CD4-positive, alpha-beta T cell treated with Interleukin-21 for 1 hour (primary cell): ENCODE measurements at places on chromosomes 2 and 18.
A peak's percentile ranks its signal among the peaks of the same experiment; 100 is the strongest.

DNA sequence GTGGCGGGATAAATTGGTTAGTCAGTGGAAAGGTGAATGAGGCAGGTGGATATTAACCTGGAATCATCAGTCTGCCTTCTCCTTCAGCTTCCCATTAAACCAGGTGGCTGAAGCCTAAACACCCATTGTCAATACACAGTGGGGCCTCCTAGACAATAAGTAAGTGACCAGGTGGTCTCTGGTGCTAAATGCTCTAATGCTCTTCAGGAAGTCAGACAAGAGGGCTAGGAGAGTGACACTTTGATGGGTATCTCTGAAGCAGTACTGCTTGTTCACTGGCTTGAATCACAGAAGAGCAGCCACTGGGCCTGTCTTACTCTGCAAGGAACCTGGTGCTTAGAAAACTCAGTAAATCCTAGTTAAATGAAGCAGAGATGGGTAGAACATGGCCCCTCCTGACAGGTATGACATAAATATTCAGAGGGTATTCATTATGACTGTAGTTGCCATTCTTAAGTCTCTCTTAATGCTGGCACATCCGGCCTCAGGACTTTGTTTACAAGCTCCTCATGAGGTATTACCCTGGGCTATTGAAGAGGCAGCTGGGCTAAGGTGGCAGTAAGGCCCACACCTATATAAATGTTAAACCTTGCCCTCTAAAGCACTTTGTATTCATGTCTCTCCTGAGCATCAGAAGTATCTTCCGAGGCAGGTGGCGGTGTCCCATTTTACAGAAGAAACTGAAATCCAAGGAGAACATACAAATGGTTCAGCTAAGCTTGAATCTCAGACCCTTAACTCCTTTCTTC lies 104.9 kb downstream of the NCK2 start:
- DNase-seq, result no peak

- DNase-seq, result no peak
These were observed 216.0 kb downstream of the RAD51AP2 start for GRCh38 chr2:17302281-17302680.

DNA sequence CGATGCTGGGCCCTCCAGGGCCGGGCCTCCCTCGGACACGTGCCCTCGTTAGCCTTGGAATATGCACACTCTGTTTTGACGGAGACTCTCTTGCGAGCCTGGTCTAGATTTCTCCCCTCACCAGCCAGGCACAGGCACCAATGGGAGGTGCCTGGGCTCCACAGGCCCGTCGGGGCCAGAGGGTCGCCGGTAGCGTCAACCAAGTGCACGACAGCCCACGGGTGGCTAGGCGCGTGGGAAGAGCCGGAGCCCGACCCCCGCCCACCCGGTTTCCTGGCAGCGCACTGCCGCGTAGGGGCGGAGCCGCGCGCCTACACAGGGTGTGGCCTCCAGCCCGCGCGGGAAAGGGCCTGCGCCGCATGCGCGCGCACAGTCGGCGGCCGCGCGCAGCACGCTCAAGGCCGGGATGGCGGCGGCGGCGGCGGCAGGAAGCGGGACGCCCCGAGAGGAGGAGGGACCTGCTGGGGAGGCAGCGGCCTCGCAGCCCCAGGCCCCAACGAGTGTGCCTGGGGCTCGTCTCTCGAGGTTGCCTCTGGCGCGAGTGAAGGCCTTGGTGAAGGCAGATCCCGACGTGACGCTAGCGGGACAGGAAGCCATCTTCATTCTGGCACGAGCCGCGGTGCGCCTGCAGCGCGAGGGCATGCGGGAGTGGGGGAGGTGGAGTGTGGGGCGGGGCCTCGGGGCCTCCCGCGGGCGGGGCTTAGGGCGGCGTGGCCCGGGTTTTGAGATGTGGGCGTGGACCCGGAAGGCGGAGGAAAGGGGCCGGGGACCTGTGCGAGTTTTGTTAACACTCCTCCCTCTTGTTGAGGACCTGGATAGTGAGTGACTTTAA lies at the start of gene POLE4:
Gene POLE4 (plus strand): TSS at position 370 of the 832 bp plus-strand sequence. CDS start 37 bp downstream, at position 407.
- peak; percentile 94 for DNase-seq

DNA sequence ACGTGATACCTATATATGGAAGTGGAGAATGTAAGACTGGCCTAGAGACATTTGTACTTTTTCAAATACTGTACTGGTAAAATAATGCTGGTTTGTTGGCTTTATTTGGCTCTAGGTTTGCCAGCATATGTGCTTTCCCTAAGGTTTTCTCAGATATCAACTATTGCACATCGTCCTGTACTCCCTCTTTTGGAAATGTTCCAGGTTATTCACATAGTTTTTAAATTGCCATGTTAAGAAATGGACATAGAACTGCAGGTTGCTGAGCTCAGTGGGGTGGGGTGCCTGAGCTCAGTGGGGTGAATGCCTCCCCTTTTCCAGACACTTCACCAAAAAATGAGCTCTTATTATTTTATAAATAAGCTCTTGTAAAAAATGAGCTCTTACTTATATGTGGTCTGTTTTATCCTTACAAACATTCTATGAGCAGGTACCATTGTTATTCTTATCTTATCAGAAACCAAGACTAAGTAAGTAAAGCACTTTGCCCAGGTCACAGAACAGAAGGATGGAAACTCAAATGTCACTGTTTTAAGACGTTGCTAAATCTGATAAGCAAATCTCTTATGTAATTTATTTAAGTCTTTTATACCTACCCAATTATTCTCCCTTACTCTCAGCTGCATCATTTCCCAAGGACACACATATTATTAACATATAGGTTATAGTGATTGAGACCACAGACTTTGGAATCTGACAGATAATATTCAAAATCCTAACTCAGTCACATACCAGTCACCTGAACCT lies 99.0 kb downstream of the CPS1 start:
- no peak for DNase-seq
